COLO829 (cell line): ENCODE measurements at places on chromosomes 4 and X.

DNA sequence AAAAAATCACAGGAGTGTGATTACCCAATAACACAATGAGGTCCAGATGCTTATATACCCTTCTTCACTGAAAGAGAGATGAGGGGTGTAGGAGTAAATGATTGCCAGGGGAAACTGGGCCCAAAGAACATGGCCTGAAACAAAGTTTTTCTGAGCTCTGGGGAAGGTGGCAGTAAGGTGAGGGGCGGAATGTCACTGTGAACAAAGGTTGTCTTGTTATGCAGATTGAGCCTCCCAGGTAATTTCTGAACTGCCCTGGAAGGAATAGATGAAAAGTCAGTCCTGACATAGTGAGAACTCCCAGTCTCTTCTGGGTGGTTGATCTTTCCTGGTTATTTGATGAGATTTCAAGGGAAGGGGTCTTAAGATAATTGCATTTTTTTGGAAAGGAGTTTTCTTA lies 2.5 kb upstream of the TMEM47 start:
- DNase-seq, result no peak

DNA sequence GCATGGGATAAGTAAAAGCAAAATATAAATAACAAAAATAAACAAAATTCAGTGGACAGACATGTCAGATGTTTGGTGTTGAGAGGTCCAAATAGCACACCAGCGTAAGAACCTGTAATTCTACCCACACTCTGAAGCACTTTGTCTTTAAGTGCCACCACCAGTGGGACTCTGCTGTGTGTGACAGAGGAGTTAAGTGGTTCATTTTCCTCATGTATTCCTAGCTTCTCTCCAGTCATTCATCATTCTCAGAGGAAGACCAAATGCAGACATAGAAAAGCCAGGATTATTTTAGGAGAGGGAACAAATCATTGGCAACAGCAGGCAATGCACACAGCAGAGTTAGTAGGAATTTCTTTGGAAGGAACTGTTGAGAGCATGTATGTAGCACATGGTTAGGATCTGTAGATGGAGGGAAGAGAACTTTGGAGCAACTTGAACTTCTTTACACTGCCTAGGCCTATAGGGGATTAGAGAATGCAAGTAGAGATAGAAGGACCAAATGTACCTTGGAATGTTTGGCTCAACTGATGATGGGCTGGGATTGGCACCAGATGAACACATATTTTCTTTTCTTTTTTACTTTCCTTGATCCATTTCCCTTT lies 43.0 kb upstream of the ARHGAP24 start:
- no peak for DNase-seq

GRCh38 chrX:81316163-81316562 lies 114.3 kb downstream of the SH3BGRL start:
- DNase-seq, result no peak

DNA sequence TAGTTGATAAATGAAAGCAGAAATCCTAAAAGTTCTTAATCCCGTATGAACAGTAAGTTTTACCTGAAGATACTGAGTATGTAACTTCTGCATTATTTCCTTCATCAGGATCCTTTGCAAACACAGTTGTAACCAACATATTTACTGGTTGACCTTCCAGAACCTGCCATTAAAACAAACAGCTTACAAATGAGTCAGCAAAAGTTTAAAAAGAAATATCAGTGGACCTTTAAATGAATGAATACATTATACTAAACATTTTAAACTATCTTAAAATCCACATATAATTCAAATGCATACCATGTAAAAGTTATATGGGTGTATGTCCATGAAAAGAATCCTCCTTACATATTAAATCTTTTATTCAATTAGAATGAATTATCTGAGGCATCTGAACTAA lies 163.6 kb downstream of the DCHS2 start:
- no peak for DNase-seq

GRCh38 chr4:150308824-150309472 lies 230.7 kb downstream of the DCLK2 start:
- no peak for DNase-seq

DNA sequence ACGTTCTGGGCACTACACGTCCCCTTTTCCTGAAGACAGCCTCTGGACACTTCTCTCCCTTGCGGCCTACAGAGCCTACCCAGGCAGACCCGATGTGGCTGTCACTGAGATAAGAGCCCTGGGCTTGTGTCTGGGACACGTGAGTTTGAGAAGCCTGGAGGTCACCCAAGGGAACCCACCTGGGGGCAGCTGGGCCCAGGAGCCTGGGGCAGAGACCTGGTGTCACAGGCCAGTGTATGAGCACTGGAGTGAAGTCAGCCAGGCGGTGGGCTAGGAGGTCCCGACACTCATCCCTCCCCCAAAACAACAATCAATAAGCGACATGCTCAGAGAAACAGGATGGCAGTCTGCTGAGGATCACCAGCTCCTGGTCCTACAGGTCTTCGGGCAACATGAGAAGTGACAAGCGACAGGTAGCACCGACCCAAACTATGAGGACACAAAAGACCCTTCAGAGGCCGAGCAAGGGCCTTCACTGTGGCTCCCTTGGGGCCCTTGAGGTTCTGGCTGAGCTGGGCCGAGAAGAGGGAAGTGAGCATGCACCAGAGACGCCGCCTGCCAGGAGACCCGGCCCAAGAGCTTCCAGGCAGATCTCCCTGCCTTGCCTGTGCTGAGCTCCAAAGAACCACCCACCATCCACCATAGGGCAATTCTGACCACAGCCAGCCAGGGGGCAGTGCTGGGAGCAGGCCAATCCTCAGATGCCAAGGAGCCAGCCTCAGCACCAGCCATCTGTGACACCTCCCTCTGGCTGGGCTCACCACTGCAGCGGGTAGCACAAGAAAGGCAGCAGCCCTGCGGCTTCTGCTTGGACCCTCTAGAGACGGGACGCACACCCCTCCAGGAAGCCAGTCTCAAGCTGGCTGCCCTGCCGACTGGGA lies 11.0 kb upstream of the DUSP9 start:
- DNase-seq, result peak; percentile 45

- no peak for DNase-seq
These were observed 341 bp upstream of the PRPS2 start for GRCh38 chrX:12790885-12791256.
